ENCODE measurements at places on chromosomes 13 and 19.
A peak's percentile ranks its signal among the peaks of the same experiment; 100 is the strongest.

DNA sequence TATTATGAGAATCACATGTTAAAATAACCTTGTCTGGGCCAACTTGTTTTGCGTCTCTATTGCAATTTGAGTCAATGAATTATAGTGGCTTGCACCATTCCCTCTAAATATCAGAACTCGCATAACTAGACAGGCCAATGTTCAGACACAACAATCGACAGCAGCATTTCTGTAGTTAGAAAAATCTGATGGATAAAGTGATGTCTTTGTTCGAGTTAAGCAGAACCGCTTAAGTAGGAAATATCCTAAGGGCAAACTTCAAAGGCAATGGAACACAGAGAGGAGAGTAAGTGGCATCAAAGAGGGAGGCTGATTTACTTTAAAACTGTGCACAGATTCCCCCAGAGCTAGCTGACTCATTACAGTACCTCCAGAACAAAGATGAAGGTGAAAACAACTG lies 333.9 kb downstream of the NALCN start:
- DNase-seq, result no peak

GRCh38 chr13:50651922-50652321 lies 191.6 kb downstream of the DLEU7 start:
- no peak for DNase-seq

- DNase-seq, result no peak
Measured at GRCh38 chr19:6172074-6172863, 36.8 kb downstream of the ACSBG2 start.

GRCh38 chr19:35689836-35690235 lies 14.5 kb upstream of the ZBTB32 start:
- DNase-seq, result no peak

- DNase-seq, result no peak
Measured at GRCh38 chr19:39679056-39679790, 23.5 kb downstream of the LGALS16 start.

DNA sequence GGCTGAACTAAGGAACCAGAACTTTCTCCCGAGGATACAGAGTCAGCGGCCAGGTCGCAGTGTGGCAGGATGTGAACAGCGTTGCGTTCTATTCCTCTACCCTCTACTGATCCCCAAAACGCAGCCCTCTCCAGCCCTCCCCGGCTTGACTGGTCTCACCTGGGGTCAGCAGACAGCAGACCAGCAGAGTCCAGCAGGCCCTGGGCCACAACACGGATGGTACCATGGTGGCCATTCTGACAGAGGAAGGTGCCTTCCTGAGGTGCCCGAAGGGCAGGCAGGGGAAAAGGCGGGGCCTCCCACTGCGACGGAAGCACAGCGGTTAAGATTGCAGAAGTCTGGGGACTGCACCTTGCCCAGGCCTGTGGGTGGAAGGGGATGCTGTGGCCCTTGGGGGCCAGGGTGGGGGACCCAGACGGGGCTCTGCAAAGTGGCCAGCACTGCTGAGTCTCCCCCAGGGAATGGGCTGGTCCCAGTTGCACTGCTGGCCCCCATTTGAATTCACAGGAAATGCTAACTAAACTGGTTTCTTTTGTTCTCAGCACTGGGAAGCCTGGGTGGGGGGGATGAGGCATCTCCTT lies at the start of gene ICAM3:
Gene ICAM3 (minus strand): TSS at position 245 of the 581 bp plus-strand sequence. CDS start 10 bp downstream, at position 235.
- no peak for DNase-seq

GRCh38 chr13:33855371-33855895 lies 37.5 kb downstream of the RFC3 start:
- DNase-seq, result no peak

DNA sequence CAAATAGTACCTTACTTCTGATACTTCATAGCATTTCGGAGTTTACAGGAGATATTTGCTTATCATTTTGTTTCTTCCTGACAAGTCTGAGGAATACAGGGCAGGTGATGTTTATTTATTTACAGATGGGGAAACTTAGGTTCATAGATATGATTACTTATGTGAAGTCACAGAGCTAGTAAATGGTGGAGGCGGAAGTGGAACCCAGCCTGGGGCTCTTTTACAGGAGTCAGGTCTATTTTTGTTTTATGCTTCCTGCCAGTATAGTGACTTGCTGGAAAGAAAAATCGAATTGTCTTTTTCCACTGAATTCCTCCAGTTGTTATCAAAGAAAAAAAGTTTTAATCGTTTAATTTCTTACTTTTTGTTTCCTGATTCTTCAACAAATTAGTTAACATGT lies 66.5 kb downstream of the DGKH start:
- no peak for DNase-seq

GRCh38 chr19:1107661-1108261 lies 4.0 kb downstream of the GPX4 start:
- no peak for DNase-seq

DNA sequence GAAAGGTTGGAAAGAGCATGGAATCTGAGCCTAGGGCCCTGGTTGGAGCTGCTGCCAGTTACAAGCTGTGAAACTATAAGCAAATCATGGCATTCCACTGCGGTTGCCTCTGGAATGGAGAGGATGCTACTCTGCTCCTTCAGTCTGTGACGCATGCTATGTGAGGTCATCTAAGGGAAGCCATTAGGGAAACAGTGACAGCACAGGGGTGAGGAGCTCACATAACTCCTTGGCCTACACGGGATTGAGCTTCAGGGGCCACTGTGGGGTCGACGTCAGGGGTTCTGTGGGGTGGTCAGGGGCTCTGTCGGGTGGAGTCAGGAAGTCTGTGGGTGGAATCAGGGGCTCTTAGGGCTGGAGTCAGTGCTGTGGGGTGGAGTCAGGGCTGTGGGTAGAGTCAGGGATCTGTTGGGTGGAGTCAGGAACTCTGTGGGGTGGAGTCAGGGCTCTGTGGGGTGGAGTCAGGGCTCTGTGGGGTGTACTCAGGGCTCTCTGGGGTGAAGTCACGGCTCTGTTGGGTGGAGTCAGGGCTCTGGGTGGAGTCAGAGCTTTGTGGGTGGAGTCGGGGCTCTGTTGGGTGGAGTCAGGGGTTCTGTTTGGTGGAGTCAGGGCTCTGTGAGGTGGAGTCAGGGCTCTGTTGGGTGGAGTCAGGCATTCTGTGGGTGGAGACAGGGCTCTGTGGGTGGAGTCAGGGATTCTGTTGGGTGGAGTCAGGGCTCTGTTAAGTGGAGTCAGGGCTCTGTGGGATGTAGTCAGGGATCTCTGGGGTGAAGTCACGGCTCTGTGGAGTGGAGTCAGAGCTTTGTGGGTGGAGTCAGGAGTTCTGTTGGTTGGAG lies 35.8 kb upstream of the MEDAG start:
- DNase-seq, result peak; percentile 93

GRCh38 chr19:32671883-32672593 lies 2.9 kb downstream of the ANKRD27 start:
- no peak for DNase-seq

DNA sequence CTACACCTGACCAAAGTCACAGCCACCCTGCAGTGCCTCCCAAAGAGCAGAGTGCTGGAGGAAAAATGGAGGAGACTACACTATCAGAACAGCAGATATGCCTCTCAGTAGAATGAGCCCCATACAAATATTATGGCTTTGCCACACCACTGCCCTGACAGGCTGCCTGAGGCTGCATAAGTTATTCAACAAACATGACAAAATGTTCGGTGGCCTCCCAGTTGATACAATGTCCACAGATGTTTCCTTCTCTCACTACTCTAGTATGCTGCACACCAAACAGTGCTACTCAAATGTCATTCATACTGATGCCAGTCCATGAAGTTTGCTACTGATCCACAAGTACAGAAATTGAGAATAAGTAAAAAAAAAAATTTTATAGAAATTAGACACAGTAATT lies 41.0 kb downstream of the N4BP2L2 start:
- DNase-seq, result no peak

GRCh38 chr19:14363183-14364097 lies 17.8 kb upstream of the ADGRE5 start:
- DNase-seq, result no peak

- DNase-seq, result no peak
Measured at GRCh38 chr13:99383946-99384345, 76.7 kb upstream of the GPR183 start.

- DNase-seq, result no peak
Measured at GRCh38 chr13:28147495-28147894, 9.2 kb downstream of the PAN3 start.

DNA sequence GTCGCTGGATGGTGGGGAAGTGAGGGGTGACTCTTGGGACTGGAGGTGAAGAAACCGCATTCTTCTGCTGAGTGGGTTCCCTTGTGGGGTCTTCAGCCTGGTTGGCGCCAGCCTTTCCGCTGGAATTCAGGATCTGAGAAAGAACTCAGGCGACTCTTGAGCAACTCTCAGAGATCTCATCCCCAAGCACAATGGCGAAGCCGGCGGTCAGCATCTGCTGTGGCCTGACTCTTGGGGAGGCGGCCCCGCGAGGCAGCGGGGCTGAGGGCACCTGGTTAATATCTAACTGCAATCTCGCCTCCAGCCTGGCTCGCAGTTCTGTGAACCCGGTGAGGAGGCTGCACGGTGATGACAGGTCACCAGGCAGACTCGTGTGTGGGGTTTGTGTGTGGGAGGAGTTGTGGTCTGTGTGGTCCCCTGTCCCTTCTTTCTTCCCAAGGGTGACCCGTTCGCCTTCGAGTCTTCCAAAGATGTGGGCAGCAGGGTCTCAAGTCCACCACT lies 883 bp downstream of the ZNF441 start:
- DNase-seq, result no peak

GRCh38 chr19:28710278-28710677 lies 502.7 kb downstream of the UQCRFS1 start:
- DNase-seq, result peak; percentile 43

- DNase-seq, result no peak
Measured at GRCh38 chr13:66748712-66749111, 481.4 kb downstream of the PCDH9 start.

DNA sequence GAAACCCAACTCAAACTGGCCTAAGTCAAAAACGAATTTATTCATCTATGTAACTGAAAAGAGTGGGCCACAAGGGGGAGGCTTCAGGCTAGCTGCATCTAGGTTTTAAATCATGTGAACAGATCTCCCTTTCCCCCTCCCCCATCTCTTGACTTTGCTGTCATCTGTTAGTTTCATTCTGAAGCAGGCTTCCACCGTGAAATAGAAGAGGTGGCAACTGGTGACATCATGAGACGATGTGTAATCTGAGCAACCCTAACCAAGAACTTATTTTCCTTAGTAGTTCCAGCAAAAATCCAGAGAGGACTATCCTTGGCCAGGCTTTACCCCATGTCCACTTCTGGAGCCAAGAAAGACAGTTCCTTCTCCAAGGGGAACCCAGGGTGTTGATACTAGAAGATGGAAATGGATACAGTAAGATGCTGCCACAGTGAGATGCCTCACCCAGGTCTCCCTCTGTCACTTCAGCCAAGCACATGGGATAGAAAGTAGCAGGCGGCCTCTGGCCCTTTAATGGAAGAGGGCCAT lies 9.4 kb downstream of the SAMD4B start:
- DNase-seq, result no peak

DNA sequence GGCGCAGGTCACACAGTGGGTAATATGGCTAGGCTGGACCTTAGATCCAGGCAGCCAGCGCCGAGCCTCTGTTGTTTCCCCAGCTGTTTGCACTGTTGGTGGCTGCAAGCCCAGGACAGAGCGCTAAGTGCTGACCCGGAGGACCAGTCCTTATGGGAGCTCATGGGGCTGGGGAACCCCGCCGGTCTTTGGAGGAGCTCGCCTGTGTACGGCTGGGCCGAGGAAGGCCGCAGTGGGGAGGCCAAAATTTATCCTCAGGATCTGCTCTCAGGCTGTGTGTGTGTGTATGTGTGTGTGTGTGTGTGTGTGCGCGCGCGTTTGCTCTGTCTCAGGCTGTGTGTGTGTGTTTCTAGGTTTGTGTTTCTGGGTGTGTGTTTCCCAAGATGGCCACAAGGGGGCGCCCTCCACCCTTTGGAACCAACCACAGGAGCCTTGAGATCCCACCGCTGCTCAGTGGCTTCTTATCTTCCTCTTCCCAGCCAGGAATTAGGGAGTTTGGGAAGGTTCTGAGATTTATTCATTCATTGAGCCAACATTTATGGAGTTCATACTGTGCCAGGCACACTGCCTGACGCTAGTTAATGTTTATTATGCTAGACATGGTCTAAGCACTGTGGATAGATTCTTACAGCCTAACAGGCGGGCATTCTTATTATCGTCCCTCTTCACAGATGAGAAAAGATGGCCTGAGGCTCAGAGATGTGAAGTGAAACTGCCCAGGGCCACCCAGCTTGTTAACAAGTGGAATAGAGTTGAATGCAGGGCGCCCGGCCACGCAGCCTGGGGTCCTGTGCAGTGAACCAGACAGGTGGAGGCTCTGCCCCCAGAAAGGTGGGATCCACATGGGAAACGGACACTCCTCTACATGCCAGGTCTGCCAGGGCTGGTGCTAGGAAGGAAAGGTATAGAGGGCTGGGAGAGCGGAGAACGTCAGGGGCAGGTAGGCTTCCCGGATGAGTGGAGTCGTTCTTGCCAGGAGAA lies 13.0 kb downstream of the PGLYRP1 start:
- no peak for DNase-seq

DNA sequence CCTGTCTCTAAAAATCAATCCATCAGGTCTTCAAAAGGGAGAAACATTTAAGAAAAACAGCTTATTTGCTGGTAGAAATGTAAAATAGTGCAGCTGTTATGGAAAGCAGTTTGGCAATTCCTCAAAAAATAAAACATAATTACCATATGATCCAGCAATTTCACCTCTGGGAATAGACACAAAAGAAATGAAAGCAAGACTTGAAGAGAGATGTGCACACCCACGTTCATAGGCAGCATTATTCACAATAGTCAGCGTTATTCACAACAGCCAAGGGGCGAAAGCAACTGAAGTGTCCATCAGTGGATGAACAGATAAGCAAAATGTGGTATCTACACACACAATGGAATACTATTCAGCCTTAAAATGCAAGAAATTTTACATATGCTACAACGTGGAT lies 45.1 kb upstream of the DOCK9 start:
- no peak for DNase-seq

GRCh38 chr19:12202250-12202649 lies 39.4 kb downstream of the ZNF136 start:
- no peak for DNase-seq

GRCh38 chr13:76414320-76414719 lies 471.9 kb downstream of the KCTD12 start:
- no peak for DNase-seq

- DNase-seq, result no peak
Measured at GRCh38 chr19:46555628-46556280, 45.4 kb upstream of the CALM3 start.

- no peak for DNase-seq
Measured at GRCh38 chr19:21496876-21497275, 8.5 kb upstream of the ZNF429 start.

DNA sequence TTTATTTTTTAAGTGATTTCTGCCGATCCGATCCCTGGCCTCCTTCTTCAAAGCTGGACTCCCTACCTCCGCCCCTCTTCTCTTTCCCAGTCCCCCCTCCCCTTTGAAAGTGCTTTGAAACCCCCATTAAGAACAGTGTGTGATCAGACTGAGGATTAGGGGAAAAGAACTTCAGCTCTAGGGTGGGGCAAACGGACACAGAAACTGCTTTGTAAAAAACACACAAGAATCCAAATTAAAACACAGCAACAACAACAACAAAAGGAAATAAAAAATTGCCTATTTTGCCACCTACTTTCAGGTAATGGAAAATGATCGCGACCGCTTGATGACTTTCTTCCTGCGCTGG lies 1.4 kb downstream of the SPRY2 start:
- DNase-seq, result no peak

All from AG09319 (cell line).